Fibroblast of skin of right biceps (primary cell): ENCODE measurements at places on chromosomes 5 and 9.
A peak's percentile ranks its signal among the peaks of the same experiment; 100 is the strongest.

DNA sequence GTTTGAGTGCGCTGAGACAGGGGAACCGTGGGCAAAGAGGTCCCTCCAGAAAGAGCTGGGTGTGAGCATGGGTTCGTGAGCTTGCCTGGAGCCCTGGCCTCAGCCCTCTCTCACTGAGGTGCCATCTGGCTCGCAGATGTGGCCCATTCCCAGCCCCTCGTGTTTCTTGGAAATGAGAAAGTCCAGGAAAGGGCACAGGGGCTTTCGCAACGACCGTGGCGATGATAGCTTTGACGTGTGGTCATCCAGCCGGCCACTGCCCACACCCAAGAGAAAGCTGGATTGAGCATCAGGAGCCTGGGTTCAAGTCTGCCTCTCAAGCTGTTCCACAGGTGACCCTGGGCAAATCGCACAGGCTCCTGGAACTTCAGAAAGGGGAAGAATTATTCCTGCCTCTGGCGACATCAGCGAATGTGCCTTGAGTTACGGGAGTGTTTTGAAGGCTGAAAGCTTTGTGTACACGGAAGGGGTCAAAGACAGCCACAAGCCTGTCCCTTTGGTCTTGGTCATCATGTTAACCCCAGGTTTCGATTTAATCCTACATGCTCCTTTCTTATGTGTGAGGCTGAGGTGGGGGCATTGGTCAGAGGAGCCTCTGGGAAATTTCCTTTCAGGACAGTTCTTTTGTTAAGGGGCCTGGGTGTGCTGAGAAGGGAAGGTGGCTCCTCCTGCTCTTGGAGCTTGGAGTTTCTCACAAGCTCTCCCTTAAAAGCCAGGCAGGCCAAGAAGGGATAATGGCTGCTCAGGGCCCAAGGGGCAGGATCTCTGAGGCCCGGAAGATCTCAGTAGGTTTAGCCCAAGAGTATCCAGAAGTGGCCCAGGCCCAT, 41.7 kb upstream of the IL17B start:
- DNase-seq: peak; percentile 40

DNA sequence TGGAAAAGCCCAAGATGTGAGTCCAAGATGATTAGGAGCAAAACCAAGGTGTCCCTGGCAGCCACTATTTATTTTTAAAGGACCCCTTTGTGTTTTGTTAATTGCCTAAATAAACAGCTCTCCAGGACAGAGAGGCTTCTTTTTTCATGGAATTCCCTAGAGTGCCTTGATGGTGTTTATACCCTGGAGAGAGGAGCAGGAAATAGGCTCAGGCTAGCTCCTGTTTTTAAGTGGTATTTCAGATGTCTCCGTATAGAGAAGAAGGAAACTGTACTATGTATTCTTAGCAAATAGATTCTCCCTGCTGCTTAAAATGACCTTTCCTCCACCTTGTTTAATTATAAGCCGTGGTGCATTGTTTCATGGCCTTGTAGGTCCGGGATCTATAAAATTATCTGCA, 292.4 kb downstream of the CD180 start:
- no peak for DNase-seq

DNA sequence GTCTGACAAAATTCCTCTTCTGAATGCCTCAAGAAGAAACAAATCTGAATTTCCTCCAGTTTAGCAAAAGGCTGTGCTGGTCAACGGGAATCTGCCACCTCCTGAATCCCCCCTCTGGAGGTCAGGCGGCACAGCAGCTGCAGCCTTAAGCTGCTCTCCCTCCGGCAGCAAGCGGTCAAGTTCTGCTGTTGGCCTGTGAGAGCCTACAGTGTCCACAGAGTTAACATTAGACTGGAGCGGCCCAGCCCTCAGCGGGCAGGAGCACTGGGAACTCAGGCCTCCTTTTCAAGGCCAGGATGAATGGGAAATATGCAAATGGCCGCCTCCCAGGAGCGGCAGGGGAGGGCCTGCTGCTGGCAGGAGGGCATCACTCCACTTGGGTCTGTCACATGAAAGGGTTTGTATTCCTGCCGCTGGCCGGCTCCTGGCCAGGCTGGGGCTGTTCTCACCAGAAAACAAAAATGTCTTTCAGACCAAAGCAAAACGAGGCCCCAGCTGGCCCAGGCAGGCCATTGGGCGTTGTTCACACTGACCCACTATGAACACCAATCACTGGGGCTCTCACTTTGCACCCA, 8.2 kb downstream of the ACSL6 start:
- DNase-seq: no peak

DNA sequence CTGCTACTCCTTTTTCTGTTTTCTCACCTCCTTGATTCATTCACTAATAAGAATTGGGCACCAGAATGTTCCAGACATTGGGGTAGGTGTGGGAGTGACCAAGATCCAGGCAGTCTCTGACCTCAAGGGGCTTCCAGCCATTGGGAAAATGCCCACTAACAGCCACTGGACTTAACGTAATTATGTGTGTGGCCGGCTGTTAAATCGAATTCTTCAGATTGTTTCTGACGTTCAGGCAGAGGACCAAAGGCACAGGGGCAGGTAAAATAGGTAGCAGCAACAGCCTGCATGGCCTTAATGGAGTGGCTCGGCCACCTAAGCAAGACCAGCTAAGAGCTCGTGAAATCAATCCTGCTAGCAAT, 48.4 kb upstream of the CKMT2 start:
- no peak for DNase-seq

- no peak for DNase-seq
Measured at GRCh38 chr9:30995956-30996738, 1388.3 kb upstream of the ACO1 start.

- no peak for DNase-seq
Measured at GRCh38 chr5:147835386-147835798, 3.9 kb upstream of the SPINK1 start.

- no peak for DNase-seq
Measured at GRCh38 chr5:149001162-149001561, 61.7 kb downstream of the SH3TC2 start.
